ENCODE measurements at places on chromosomes 2 and 18. TPM values are rescaled to one million over a fixed set of nuclear protein-coding genes. Genes with fewer than 3 reads are reported as not detected.

The CYP27C1 gene
- 1.3 TPM for polyA plus RNA-seq

The PTPRN gene
- 17.4 TPM for polyA plus RNA-seq

The GPR45 gene
- polyA plus RNA-seq: not detected

The GPR35 gene
- polyA plus RNA-seq: 0.67 TPM

The FHOD3 gene
- 7.6 TPM for polyA plus RNA-seq

The MARS2 gene
- 15.7 TPM for polyA plus RNA-seq

The LPIN1 gene
- polyA plus RNA-seq: 4.7 TPM

The DSC2 gene
- polyA plus RNA-seq: 2.5 TPM

The CD207 gene
- not detected for polyA plus RNA-seq
